ENCODE measurements at places on chromosomes 13 and 19.

DNA sequence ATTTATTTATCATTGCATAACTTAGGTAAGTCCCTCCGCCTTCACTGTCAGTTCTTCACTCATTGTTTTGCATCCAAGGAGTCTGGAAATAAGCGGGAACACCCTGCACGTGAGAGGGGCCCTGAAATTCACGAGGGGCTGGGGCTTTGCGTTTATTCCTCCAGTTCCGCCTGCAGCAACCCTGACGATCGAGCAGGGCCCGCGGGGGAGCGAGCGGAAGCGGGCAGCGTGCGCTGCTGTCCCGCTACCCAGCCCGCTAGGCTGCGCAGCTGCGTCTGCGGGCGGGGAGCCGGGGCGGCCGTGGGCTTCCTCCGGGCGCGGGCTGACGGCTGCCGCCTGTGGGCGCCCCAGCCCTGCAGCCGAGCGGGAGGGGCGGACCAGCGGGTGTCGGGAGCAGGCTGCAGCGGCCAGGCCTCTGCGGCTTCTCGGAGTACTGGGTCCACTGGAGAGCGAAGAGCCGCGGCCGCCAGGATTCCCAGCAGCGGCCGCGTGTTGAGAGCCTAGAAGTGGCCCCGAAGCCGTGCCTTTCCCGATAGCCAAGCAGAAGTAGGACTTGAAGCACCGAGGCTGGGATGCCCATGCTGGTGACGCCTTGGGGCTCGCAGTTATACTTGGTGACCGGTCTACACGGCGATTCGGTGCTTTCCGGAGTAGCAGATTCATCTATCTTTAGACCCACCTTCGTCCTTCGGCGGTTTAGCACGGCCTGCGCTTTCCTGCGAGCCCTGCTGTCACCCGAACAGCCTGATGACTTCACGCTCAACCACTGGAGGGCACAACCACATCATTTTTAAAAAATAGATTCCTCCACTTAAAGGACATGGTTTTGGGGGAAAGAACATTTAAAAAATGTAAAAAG lies 32.9 kb upstream of the SACS start:
- peak; percentile 92 for DNase-seq

DNA sequence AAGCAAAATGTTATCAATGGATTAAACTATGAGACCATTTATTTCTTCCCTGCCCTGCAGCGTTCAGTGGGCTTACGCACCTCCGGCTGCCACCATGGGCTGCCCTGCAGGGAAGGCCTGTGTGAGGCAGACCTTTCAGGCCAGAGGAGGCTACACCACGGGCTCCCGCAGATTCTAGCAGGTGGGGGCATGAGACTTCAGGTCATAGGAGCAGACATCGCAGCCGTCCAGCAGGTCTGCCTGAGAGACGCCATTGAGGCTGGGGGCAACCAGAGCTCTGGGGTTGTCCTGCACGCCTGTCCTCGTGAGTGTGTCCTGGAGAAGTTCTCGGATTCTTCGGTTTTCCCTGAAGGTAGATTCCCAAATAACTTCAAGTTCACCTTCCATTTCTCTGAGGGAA lies 9.4 kb upstream of the SLC7A9 start:
- DNase-seq = no peak

DNA sequence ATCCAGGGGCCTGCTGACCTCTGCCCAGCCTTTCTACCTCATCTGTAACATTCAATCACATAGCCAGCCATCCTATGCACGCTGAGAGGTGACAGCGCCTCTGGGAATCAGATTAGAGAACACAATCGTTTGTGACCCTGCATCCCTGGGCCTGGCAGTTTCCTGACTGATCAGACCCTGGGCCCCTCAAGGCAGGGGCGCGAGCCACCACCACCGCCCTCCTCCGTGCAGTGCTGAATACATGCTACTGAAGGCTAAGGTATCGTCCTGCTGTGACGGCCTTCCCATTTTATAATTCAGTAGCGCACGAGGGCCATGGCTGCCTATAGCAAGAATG lies 1.3 kb downstream of the TMTC4 start:
- DNase-seq = peak; percentile 68

DNA sequence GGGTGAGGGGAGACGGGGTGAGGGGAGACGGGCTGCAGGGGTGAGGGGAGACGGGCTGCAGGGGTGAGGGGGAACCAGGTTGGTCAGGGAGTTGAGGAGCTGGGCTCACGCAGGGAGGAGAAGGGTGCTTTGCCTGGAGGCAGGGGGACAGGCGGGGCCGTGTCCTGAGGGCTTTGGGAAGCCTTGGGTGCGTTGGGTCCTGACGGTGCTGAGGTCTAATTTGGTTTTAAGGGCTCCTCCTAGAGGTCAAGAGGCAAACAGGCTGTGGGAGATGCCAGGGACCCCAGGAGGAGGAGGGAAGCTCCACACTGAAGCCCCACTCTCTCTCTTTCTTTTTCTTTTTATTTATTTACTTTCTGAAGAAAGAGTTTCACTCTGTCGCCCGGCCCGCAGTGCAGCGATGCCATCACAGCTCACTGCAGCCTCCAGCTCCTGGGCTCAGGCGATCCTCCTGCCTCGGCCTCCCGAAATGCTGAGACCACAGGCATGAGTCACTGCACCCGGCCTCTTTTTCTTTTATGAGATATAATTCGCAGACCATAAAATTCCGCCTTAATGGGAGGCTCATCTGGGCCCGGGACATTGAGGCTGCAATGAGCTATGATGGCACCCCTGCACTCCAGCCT lies 9.3 kb upstream of the MISP start:
- no peak for DNase-seq

GRCh38 chr13:77620138-77620537 lies 77.3 kb upstream of the SLAIN1 start:
- no peak for DNase-seq

GRCh38 chr19:53960886-53961285 lies 1.9 kb upstream of the CACNG8 start:
- no peak for DNase-seq

- peak; percentile 30 for DNase-seq
Observed at GRCh38 chr13:27001705-27002104, 169.9 kb downstream of the USP12 start.

DNA sequence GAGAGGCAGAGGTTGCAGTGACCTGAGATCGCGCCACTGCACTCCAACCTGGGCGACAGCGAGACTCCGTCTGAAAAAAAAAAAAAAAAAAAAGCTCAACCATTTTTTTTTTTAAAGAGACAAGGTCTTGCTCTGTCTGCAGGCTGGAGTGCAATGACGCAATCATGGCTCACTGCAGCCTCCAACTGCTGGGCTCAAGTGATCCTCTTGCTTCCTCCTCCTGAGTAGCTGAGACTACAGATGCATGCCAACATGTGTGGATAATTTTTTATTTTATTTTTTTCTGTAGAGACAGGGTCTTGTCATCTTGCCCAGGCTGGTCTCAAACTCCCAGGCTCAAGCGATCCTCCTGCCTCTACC lies 10.3 kb downstream of the EHD2 start:
- DNase-seq = no peak

DNA sequence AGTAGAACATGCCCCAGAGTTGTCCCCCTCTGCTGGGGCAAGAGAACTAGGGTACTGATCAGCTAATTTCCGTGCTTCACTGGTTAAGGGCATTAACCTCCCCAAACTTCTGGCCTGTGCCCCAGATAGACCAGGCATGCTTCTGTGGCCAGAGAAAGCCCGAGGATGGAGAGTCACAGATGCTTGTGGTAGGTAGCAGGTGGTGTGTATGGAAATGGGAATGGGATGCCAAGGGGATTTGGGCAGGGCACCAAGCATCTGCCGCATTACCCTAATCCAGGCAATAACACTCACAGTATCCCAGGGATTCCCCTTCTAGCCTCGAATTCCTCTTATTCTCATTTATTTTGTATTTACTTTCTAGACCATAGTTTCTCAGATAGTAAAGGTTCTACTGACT lies 124.8 kb upstream of the KLF12 start:
- no peak for DNase-seq

DNA sequence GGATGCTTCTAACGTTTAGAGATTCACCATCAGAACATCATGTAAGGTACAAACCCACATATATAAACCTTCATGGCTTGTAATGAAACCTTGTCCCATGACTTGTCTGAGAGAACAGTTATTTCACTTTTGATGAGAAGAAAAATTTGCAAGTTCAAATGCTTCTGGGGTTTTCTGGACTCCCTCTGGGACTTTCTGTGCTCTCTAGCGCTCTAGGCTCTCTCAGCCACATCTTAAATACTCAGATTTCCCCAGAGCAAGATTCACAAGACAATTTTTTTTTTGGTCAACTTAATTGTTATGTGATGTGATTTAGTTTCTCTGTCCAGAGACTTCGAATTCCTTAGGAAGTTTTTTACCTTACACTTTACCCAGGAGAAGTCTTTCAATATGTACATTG lies 282.8 kb upstream of the EDNRB start:
- DNase-seq = no peak

DNA sequence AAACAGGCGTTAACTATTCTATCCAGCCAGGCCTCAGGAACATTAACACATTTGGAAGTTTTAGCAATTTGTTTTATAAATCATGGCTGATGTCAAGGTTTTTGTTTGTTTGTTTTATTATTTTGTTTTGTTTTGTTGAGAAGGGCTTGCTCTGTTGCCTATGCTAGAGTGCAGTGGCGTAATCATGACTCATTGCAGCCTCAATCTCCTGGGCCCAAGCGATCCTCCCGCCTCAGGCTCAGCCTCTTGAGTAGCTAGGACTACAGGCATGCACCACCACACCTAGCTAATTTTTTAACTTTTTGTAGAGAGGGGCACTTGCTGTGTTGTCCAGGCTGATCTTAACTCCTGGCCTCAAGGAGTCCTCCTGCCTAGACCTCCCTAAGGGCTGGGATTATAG lies 28.3 kb downstream of the NUP58 start:
- no peak for DNase-seq

GRCh38 chr13:46556418-46556779 lies 3.4 kb downstream of the LRCH1 start:
- DNase-seq = no peak

GRCh38 chr13:43339145-43339804 lies 315.9 kb downstream of the DNAJC15 start:
- DNase-seq = no peak

- no peak for DNase-seq
Observed at GRCh38 chr13:106685143-106685542, 117.2 kb upstream of the ARGLU1 start.

DNA sequence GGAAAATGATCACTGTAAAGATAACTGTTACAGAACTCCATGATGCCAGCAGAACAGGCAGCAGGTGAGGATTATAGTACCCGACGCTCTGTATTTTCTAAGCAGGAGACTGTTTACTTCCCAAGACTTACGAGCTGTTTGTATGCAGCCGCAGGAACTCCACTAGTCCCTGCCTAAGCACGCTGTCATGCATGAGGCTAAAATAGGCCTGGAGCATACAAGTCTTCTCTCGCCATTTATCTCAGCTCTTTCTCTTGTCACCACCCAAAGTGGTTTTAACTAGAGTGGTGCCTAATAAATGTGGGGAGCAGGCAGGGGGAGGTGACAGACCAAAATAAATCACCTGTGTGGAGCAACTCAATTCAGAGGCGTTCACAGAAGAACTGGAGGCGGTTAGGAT lies 175.8 kb downstream of the TDRD3 start:
- no peak for DNase-seq

DNA sequence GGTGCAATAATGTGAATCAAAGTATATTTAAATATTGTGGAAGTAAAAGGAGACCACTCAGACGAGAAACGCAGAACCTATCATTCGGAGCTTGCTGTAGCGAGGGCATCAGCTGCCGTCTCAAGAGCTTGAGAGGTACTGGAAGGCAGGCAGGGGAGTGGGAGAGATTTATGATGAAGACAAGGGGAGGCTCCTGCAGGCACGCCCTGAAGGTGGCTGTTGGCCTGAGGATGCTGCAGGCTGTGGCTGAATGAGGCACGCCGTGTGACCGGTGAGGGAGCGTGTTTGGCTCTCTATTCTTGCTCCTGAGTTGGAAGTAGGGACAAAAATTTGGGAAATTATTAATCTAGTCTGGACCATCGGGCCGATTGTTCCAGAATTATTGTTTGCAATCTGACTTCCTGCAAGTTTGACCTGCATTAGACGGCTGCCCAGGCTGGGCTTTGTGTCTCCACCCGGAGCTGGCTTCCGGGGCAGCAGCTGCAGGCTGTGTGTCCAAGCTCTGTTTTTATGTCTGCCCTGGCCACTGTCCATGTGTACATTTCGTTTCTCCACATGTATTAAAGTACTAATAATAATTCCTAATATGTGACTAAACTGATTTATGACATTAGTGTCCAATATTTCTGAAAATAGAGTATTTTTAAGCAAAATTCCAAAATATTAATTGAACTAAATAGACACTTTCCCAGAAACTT lies 91.1 kb upstream of the ANKRD10 start:
- peak; percentile 54 for DNase-seq

GRCh38 chr13:37195621-37196020 lies 90.2 kb upstream of the CSNK1A1L start:
- DNase-seq = no peak

- no peak for DNase-seq
Observed at GRCh38 chr13:114310956-114311355, 3.3 kb upstream of the CHAMP1 start.

DNA sequence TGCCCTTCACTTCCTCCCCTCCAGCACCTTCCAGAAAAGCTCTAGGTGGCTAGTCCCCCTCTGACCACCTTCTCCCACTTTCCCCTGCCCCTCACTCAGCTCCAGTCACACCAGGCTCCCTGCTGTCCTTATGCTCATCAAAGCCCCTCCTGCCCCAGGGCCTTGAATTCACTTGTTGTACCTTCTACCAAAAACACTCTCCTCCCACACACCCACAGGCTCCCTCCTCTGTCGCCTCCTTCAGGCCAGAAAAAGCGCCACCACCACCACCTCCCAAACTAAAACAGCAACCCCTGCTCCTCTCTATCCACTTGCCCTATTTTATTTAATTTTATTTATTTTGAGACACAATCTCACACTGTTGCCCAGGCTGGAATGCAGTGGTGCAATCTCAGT lies 4.8 kb upstream of the CEACAM16 start:
- DNase-seq = no peak

- DNase-seq = no peak
Observed at GRCh38 chr13:40776681-40777165, 5.7 kb upstream of the MRPS31 start.

- DNase-seq = no peak
Observed at GRCh38 chr19:7552781-7553180, 17.3 kb downstream of the PNPLA6 start.

DNA sequence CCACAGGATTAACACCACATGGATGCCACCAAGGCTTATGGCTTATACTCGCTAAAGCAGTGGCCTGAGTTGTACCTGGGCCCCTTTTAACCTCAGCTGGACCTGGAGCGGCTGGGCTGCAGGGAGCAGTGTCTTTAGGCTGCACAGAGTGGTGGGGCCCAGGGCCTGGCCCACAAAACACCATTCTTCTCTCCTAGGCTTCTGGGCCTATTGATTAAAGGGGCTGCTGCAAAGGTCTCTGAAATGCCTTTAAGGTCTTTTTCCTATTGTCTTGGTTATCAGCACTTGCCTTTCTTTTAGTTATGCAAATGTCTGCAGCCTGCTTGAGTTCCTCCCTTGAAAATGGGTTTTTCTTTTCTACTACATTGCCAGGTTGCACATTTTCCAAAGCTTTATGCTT lies 973.9 kb upstream of the PRR20A start:
- DNase-seq = no peak
